ENCODE measurements at places on chromosomes 1 and 21.

- no peak for DNase-seq
Measured at GRCh38 chr1:154565876-154566275, 1.7 kb upstream of the CHRNB2 start.

DNA sequence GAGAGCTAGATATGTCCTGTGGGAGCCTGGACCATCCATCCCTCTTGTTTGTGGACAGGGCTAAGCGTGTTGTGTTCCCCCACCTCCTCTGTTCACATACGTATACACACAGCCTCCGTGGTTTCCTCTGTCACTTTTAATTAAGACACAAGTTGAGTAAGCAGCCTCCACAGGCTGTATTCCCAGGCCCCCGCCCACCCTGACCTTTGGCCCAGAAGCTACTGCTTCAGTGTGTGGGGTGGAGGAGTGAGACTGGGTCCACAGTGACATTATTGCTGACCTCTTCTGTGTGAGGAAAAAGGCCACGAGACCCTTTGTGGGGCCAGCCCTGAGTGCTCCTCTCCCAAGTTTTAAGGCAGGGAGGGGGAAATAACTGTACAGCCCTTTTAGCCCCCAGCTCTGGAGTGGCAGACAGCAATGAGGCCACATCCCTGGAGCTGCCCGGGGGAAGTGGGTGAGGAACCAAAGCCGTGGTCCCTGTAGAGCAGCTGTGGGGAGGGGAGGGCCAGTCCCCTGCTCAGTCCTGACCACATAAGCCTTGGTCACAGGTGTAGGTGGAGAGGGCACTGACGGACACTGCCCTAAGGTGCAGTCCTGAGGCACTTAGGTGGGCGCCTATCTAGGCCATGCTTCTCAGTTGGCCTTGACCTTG, 4.4 kb downstream of the ELOVL1 start:
- no peak for DNase-seq

GRCh38 chr1:171107969-171108368, 17.3 kb downstream of the FMO3 start:
- no peak for DNase-seq

- DNase-seq, result no peak
Measured at GRCh38 chr1:243507001-243507671, 251.3 kb downstream of the SDCCAG8 start.

GRCh38 chr1:67230539-67230938, 64.3 kb downstream of the IL23R start:
- DNase-seq, result no peak

GRCh38 chr1:200525090-200525987, 95.2 kb downstream of the KIF14 start:
- DNase-seq, result no peak

DNA sequence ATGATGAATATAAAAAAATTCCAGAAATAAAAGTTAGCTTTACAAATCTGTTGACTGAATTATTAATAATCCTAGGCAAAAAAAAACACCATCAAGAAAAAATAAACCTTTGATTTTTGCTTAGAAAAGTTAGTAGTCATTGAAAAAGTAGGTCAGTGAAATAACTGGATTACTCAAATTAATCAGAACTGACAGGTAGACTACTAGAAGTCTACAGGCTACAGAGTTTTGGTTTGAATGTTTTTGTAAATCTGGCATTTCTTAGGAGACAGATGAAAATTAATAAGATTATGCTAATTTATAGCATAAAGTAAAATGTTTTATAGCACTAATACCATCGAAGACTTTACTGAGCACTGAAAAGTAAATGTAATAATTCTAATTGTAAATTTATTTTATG, 511.9 kb downstream of the PTPRC start:
- DNase-seq, result no peak

All from NCI-H2081 treated with DMSO at 0.1 percent for 48 hours (cell line).